ENCODE measurements at places on chromosomes 1 and 21. TPM values are rescaled to one million over a fixed set of nuclear protein-coding genes. Genes with fewer than 3 reads are reported as not detected.
A peak's percentile ranks its signal among the peaks of the same experiment; 100 is the strongest.

GRCh38 chr1:208170252-208170651 is 73.9 kb downstream of the PLXNA2 start:
- DNase-seq, result no peak

GRCh38 chr1:232578651-232579195 is 51.2 kb downstream of the SIPA1L2 start:
- DNase-seq, result no peak

The ITLN2 gene
- 3.0 TPM for total RNA-seq

The RGSL1 gene
- not detected for total RNA-seq

- no peak for DNase-seq
Observed at GRCh38 chr1:241533326-241534115, 1.3 kb downstream of the KMO start.

DNA sequence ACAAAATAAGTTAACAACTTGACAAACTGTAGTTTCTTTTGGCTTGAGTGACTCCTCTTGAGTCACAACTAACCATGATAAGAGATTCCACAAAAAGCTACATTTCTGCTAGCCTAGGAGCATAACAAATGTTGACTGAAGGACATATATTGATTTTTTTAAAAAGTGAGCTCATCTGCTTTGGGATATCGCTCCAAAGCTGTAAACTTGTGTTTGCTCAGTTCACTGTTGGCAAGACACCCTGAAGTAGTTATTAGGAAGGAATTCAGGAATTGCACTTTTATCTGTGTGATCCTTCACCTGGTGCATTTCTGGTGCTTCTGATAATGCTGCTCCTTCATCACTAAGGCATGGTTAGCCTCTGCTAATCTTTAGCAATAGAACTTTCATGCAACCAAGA is 23.7 kb downstream of the RWDD3 start:
- no peak for DNase-seq

DNA sequence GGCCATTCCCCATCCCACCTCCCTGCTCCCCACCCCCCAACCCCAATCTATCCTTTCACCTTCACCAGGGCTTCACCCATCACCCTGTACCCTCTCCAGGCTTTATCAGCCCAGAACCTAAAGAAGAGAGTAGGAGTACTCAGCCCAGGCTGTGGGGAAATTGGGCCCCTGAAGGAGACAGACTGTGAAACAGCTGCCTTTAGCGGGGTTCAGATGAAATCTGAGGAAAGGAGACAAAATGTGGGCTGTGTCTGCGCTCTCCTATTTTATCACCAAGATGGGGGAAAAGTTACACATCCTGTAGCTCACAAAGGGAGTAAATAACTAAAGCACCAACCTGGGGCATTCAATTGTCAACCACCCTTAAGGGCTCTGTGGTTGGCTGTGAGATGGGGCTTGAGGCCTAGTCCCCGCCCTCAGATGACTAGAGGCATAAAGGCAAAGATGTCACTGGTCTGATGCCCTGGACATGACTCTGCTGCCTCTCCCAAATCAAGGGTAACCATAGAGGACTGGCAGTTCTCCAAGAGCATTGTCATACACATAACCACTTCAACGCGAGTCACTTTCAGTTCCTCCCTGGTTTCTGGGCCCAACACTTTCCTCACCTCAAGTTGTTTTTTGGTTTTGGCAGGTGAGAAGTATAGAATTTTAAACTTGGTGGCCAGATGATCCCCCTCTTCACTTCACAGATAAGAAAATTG is 30.0 kb downstream of the SLC27A3 start:
- peak; percentile 59 for DNase-seq

- DNase-seq, result no peak
Observed at GRCh38 chr1:113770031-113770430, 10.7 kb upstream of the PHTF1 start.

- DNase-seq, result no peak
Observed at GRCh38 chr1:228008391-228009115, 1.8 kb downstream of the WNT3A start.

The RXRG gene
- 2.8 TPM for total RNA-seq

DNA sequence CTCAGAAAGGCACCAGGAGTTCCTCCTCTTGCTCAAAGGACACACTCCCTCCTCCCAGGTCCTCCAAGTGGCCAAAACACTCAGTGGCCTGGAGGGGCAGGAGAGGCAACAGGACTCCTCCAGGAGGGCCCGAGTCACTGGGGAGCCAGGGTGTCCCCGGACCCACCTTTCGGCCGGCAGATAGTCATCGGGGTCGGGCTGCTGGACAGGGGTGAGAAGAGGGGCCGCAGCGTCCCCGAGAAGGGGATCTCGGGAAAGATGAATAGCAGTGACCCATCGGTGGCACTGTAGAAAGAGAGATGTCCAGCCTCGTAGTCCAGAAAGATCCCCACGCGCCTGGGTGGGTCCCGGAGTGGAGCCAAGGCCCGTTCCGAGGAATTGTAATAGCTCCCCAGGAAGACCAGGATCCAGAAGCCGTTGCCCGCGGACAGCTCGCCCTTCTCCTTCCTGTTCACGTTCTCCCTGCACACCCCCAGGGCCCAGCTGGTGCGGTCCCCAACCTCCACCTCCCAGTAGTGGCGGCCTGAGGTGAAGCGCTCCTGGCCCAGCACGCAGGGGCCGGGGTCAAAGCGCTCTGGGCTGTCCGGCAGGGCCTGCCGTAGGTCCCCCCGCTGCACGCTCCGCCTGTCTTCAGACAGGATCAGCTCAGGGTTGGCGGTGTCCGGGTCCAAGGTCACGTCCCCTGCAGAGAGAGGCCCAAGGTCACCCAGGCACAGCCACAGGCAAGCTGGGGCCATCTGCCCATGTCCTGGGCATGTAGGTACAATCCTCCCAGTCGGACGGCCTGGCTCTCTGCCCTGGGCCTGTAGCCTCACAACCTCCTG is 11.9 kb downstream of the TRIM11 start:
- DNase-seq, result no peak

DNA sequence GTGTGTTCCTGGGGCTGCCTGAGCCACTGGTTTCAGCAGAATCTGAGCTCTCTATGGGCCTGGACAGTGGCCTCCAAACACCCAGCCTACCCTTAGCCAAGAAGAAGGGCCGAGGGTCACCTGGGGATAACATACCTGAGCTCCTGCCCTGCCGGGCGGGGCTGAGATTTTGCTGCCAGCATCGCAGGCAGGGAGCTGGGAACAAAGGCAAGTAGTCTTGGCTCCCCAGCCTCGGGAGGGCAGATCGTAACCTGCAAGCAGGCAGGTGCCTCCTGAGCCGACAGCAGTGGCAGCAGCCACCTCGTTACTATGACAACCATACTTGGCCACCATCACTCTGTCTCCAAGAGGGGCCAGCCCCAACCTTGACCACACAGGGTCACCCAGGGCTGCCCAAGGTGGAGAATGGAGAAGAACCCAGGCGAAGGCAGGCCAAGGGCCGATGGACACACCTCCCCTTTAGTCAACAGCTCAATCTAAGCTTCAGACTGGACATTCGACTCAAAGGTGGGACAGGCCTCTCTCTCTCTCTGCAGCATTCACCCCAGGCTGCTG is 54.6 kb downstream of the TOMM20 start:
- DNase-seq, result no peak

DNA sequence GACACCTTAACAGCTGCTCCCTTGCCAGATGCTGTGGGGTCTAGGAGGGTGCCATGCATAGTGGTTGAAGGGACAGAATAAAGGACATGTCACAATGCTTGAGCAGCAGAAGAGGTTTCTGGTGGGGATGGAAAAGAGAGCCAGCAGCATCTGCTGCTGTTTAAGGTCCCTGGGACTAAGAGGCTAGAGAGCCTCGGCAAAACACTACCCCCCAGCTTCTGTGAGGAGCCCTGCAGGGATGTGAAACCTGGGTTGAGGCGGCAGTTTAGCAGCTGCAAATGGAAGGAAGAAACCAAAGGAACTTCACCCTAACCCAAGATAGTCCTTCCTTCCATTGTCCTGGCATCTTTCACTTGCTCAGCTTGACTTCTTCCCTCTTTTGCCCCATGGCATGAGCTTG is 39.4 kb downstream of the PLXNA2 start:
- DNase-seq, result no peak

DNA sequence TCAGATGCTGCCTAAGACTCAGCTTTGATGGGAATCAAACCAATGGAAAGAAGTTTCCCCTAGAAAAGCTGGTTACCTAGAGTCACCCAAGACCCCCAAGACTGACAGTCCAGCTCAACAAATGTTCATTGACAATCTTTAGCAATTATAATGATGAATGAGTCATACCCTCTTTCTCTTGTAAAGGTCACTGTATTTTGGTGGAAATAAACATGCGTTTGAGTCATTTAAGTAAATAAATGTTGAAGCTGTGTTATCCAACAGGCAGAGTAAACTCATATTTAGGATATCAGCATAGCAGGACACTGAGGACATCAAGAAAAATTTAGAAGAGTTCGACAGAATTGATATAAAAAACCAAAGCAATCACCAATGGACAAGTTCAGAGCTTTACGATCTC is 295.9 kb downstream of the RGS7 start:
- no peak for DNase-seq

The LDLRAD1 gene
- not detected for total RNA-seq

GRCh38 chr1:185498207-185498606 is 181.2 kb upstream of the IVNS1ABP start:
- DNase-seq, result no peak

The MIXL1 gene
- not detected for total RNA-seq

GRCh38 chr1:64019818-64020217 is 183.6 kb upstream of the UBE2U start:
- no peak for DNase-seq

- DNase-seq, result no peak
Observed at GRCh38 chr1:29332204-29332603, 95.9 kb downstream of the PTPRU start.
